ENCODE measurements at places on chromosomes 1 and 21. TPM values are rescaled to one million over a fixed set of nuclear protein-coding genes. Genes with fewer than 3 reads are reported as not detected.

Gene TNNT2
- not detected for total RNA-seq

DNA sequence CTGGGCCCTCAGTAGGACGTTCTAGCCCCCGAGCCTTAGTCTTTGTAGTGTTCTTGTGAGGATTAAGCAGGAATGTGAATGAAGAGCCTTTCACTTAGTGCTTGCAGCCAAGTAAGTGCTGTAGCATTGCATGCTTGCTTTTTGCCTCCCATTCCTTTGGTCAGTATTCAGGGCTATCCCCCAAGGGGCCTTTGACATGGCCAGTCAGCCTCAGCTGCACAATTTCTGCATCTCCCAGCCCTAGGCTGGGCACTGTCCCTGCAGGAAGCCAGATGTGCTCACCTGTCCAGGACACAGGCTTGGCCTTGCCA is 30.5 kb downstream of the SOX13 start:
- H3K4me1 ChIP-seq: peaks cover 35% of the 10 kb centered on the region
- no peak overlapping the region for H3K4me3 ChIP-seq
- no peaks in the 10 kb centered on the region for H3K36me3 ChIP-seq
- H3K27me3 ChIP-seq: no peaks in the 10 kb centered on the region
- peak overlapping the region; percentile 78 for H3K27ac ChIP-seq
- DNase-seq: no peak

- no peak overlapping the region for H3K4me3 ChIP-seq
- no peak overlapping the region for H3K27ac ChIP-seq
- H3K27me3 ChIP-seq: no peaks in the 10 kb centered on the region
- H3K4me1 ChIP-seq: peaks cover 46% of the 10 kb centered on the region
Measured at GRCh38 chr1:51738681-51739080, 121.8 kb downstream of the OSBPL9 start.

DNA sequence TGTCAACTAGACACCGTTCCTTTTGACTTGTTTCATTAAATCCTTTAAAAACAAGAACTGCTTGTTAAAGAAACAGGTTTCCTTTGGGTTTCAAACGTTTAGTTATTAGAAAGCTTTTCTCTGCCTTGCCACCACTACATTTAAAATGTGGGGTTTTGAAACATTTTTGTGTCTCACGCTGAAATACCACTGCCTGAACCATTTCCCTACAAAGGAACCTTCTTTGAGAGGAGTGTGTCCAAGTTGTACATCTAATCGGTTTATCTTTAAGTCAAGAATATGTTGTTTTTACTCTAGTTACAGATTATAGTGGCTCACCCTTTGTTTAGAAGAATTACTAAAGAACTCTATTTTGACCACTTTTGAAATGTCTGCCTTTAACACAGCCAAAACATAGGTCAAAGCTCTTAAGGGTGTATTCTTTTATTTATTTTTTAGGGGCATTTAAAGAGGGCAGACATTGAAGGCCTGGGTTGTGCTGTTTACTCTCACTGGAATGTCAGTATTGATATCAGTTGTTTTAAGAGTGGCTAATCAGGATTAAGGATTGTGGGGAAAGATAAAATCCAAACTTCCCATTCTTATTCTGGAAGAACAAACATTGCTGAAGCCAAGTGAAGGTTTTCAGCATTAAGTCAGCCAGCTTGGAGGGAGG is 143.4 kb downstream of the GALNT2 start:
- peak overlapping the region; percentile 92 for H3K27ac ChIP-seq
- H3K36me3 ChIP-seq: peaks cover 19% of the 10 kb centered on the region

- no peak for DNase-seq
- H3K27me3 ChIP-seq: peaks cover 2% of the 10 kb centered on the region
- H3K36me3 ChIP-seq: no peaks in the 10 kb centered on the region
- no peaks in the 10 kb centered on the region for H3K4me1 ChIP-seq
Measured at GRCh38 chr1:53519421-53519820, 60.2 kb downstream of the DMRTB1 start.

- DNase-seq: no peak
- H3K4me3 ChIP-seq: no peak overlapping the region
- H3K36me3 ChIP-seq: peaks cover 12% of the 10 kb centered on the region
- peaks cover 16% of the 10 kb centered on the region for H3K4me1 ChIP-seq
Measured at GRCh38 chr1:12424793-12425192, 193.2 kb downstream of the DHRS3 start.

Gene FAM151A
- total RNA-seq: not detected

DNA sequence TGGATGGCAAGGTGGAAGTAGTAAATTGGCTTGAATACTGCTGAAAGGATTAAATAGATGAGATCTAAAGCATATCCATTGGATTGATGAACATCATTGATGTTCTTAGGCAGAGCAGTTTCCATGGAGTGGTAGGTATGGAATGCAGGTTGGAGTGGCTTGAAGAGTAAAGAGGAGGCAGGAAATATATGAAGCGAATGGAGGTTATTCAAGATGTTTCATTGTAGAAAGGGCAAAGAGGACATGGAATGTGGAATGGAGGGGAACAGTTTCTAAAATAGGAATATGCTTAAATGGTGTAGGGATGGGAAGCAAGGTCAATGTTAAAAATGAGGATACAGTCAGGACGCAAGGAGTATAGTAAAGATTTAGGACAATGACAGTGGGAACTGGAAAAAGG is 6.1 kb downstream of the OSBPL9 start:
- DNase-seq: no peak
- peaks cover 44% of the 10 kb centered on the region for H3K4me1 ChIP-seq
- no peaks in the 10 kb centered on the region for H3K36me3 ChIP-seq
- no peak overlapping the region for H3K27ac ChIP-seq
- H3K27me3 ChIP-seq: no peaks in the 10 kb centered on the region

- DNase-seq: no peak
- no peaks in the 10 kb centered on the region for H3K36me3 ChIP-seq
- H3K4me1 ChIP-seq: peaks cover 3% of the 10 kb centered on the region
- no peaks in the 10 kb centered on the region for H3K27me3 ChIP-seq
- no peak overlapping the region for H3K27ac ChIP-seq
Measured at GRCh38 chr1:79044974-79045650, 38.6 kb upstream of the ADGRL4 start.

Gene UBR4
- total RNA-seq: 116 TPM

Gene PCAT6
- total RNA-seq: 0.77 TPM

Gene SLC44A5
- 0.40 TPM for total RNA-seq

DNA sequence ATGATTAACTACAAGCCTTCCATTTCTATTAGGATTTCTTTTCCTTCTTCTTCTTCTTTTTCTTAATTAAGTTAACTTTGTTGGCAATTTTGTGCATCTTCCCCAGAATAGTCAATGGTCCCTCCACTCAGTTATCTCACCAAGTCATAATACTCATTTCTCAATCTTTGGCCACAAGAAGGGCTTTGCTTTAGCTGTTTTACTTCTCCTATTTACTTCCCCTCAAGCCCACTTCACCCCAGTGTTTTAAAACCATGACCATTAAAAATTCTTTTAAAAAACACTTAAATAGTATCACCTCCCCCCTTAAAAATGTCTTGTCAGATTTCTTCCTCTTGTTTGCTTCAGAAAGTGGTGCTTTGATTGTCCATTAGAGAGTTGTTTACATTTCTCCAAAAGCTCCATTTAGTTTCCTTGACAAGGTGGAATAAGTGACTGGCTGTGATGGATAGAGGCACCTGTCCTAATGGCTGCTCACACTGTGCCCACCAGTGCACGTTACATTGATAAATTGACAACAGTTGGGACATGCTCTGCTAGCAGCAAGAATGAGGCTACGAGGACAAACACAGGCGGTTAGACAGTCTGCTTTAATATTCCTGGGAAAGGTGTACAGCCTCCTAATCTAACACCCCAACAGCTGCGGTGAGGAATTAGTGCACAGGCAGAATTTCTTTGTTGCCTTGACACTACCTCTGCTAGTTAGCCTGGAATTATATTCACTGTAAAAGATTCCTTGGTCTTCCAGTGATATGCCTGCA is 354.7 kb downstream of the LMO4 start:
- peaks cover 4% of the 10 kb centered on the region for H3K27me3 ChIP-seq
- H3K4me1 ChIP-seq: no peaks in the 10 kb centered on the region
- no peaks in the 10 kb centered on the region for H3K36me3 ChIP-seq
- DNase-seq: no peak
- H3K27ac ChIP-seq: no peak overlapping the region
- H3K4me3 ChIP-seq: no peak overlapping the region

DNA sequence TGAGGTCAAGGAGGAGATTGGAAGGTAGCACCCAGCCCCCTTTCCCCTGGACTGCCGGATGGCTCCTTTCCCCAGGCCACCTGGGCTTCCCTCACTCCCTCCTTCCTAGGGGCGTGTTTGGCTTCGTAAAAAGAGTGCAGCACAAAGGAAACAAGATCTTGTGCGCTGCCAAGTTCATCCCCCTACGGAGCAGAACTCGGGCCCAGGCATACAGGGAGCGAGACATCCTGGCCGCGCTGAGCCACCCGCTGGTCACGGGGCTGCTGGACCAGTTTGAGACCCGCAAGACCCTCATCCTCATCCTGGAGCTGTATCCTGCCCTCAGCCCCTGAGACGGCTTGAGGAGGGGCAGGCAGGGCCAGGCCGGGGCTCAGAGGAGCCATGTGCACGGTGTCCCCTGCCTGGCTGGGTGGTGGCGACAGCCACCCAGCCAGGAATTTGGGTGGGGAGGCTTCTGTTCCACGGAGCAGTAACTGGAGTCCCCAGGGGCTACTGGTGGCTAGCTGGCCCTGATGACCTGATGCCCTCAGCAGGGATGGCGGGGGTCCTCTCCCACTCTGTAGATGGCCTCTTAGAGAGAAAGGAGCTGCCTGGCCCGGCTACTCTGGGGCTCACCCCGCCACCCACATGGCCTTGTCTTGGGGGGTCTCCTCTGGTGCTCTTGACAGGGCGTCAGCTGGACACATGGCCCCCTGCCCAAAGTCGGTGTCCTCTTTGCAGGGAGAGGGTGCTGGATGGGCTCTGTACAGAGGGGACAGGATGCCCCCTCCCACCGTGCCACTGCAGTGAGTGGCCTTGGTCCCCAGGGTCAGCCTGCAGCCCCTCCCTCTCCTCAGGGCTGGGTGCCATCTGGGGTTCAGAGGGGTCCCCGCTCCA is 39.5 kb downstream of the TRIM11 start:
- DNase-seq: no peak
- no peak overlapping the region for H3K27ac ChIP-seq
- H3K27me3 ChIP-seq: no peaks in the 10 kb centered on the region
- no peaks in the 10 kb centered on the region for H3K4me1 ChIP-seq

DNA sequence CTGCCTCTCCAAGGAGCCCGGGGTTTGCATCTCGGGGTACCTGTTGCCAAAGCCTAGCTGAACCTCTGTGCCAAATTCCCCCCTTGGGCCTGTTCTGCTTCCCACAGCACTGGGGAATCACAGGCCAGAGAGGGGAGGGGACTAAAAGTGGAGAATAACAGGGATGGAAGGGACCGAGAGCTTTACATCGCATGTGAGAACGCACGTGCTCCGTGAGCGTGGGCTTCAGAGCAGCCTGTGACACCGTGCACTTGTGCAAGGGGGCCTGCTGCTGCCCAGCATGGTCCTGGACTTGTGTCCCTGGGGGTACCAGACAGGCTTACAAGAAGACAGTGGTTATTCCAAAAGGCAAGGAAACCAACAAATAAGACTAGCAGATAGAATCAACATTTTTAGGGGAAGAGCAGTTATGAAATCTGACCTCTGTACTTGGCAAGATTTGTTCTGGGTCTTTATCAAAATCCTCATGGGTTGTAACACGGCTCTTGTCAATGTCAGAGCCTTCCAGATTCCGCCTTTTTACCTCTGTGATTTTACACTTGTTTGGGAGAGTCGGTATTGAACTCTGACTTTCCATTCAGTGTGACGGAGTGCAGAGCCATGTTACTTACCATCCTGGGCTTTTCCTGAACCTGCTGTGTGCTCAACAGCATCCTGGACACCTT is 36.2 kb upstream of the TNFRSF1B start:
- no peaks in the 10 kb centered on the region for H3K27me3 ChIP-seq
- no peak overlapping the region for H3K27ac ChIP-seq
- H3K4me3 ChIP-seq: no peak overlapping the region
- DNase-seq: no peak
- peaks cover 17% of the 10 kb centered on the region for H3K36me3 ChIP-seq

GRCh38 chr1:11337580-11338073 is 64.6 kb downstream of the UBIAD1 start:
- peak; percentile 77 for DNase-seq
- H3K36me3 ChIP-seq: no peaks in the 10 kb centered on the region
- peaks cover 5% of the 10 kb centered on the region for H3K4me1 ChIP-seq
- H3K4me3 ChIP-seq: no peak overlapping the region
- H3K27me3 ChIP-seq: peaks cover 17% of the 10 kb centered on the region

GRCh38 chr1:87120779-87121178 is 206.3 kb downstream of the HS2ST1 start:
- H3K4me1 ChIP-seq: no peaks in the 10 kb centered on the region
- H3K27me3 ChIP-seq: no peaks in the 10 kb centered on the region
- H3K4me3 ChIP-seq: no peak overlapping the region
- no peak for DNase-seq
- no peaks in the 10 kb centered on the region for H3K36me3 ChIP-seq
- no peak overlapping the region for H3K27ac ChIP-seq

GRCh38 chr1:230208619-230209261 is 141.7 kb downstream of the GALNT2 start:
- DNase-seq: peak; percentile 74
- peaks cover 25% of the 10 kb centered on the region for H3K36me3 ChIP-seq
- H3K27me3 ChIP-seq: no peaks in the 10 kb centered on the region
- H3K4me3 ChIP-seq: peak overlapping the region; percentile 41
- H3K4me1 ChIP-seq: peaks cover 50% of the 10 kb centered on the region
- peak overlapping the region; percentile 92 for H3K27ac ChIP-seq

- peaks cover 2% of the 10 kb centered on the region for H3K36me3 ChIP-seq
- no peak overlapping the region for H3K4me3 ChIP-seq
- no peak for DNase-seq
- H3K4me1 ChIP-seq: no peaks in the 10 kb centered on the region
Measured at GRCh38 chr1:87426463-87427249, 98.0 kb downstream of the LMO4 start.

Gene AJAP1
- not detected for total RNA-seq

DNA sequence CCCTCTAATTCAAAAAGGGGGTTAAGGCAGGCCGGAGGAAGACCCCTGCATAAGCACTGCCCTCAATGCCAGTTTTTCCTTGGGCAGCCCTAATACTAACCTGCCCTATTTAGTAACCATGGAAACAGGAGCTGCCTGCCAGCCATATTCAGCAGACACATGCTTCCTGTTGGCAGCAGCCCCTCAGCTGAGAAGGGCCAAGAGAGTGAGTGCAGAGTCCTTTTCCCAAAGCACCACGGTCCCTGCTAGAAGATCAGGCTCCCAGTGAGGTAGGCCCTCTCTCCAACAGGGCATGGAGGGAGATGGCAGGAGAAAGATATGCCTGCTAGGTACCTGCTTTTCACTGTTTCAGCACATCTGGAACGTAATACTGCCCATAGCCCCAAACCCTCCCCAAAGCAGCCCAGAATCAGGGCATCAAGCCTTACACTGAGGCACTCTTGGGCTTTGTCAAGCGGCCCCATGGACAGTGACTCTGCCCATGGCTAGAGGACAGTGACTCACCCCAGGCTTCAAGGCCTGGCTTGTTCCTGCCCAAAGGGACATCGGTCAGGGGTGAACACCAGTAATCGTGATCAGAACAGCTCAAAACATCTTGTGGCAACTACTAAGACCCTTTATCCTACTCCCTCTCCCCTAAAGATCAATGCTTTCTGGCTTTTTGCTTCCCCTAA is 64.5 kb downstream of the BCAR3 start:
- H3K27me3 ChIP-seq: peaks cover 8% of the 10 kb centered on the region
- no peaks in the 10 kb centered on the region for H3K36me3 ChIP-seq
- H3K4me3 ChIP-seq: no peak overlapping the region
- peaks cover 26% of the 10 kb centered on the region for H3K4me1 ChIP-seq
- no peak for DNase-seq
